ENCODE measurements at places on chromosomes 1 and 21.

DNA sequence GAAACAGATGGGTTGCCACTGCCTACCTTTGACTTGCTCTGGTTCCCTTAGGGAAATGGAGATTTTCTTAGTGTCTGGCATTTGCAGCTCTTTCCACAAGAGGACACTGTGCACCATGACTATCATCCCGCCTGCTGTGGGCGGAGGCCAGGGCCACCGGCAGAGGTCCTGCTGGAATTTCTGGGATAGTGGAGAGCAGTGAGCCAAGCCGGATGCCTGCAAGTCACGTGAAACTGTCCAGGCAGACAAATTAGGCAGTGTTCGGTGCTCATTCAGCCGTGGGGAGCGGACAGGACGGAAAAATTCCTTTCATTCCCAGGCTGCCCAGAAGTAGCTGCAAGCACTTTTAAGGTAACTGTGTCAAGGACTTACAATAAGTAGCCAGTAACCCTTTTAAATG lies 43.4 kb downstream of the IGSF5 start:
- DNase-seq = peak; percentile 71

- DNase-seq = no peak
Observed at GRCh38 chr1:202074985-202075384, 47.7 kb upstream of the GPR37L1 start.

DNA sequence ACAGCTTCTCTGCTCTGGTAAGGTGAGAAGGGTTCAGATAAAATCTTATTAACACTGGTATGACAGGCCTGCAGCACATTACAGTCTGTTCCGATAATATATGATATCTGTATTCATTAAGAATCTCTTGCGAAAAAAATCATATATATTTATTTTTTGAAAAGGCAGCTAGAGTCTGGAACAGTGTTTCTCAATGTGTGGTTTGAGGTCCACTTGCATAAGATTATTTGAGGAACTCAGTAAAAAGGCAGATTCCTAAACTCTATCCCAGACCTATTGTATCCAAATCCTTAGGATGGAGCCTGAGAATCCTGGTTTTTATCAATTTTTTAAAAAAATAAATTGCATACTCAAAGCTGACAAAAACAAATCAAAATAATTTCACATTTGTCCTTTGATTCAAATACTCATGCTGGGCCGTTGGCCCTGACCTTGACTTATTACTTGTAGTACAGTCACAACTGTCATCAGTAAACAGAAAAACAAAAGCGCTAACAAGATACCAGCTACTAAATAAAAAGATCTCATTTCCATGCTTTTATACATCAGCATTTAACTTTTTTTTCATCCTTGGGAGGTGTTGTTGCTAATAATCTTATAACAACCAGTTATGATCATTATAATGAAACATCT lies 60.6 kb downstream of the RGS2 start:
- DNase-seq = no peak

- no peak for DNase-seq
Observed at GRCh38 chr1:213423041-213423440, 372.0 kb downstream of the RPS6KC1 start.

DNA sequence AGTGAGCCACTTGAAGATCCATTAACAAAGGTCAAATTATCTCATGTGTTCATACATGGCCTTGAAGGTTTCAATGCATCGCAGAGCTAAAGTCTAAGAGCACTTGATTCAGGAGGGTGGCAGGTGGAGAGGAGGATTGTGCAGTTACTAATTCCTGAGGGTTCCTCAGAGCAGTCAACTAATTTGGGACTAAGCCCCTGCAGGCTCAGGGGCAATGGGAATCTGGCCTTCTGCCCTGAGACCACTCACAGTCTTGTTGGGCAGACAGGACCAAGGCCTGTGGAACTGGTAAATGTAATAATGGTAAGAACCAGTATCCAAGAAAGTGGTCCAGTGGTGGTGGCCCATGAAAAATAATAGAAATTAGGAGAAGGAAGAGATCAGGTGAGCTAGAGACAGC lies 127.4 kb upstream of the HMGB4 start:
- DNase-seq = no peak

DNA sequence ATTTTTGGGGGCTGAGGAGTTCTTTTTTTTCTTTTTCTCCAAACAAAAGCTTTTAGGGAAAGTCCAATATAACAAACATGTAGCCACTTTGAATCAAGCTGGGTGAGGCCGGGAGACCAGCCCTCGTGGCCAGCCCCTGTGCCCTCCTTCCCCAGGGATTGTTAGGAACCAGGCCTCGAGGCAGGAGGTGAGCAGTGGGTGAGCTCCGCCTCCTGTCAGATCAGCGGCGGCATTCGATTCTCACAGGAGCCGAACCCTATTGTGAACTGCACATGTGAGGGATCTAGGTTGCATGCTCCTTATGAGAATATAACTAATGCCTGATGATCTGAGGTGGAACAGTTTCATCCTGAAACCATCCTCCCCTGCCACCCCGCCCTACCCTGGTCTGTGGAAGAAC lies 41.8 kb upstream of the TTC22 start:
- DNase-seq = no peak

DNA sequence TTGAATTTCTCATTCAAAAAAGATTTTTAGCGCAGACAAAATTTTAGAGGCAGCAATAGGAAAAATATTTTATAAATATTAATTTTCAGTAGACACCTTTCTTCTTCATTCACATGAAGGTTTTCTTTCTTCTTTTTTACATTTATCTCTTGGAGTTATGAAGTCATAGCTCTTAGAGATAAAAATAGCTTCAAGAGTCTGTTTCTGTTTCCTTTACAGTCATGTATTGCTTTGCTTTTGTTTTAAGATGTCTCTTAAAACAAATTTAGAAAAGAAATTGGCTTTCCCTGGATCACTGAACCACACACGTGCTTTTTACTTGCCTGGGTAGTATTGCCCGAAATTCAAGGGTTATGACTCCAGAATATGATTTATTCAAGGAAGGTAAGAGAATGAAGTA lies 369.9 kb upstream of the LRRC7 start:
- no peak for DNase-seq

DNA sequence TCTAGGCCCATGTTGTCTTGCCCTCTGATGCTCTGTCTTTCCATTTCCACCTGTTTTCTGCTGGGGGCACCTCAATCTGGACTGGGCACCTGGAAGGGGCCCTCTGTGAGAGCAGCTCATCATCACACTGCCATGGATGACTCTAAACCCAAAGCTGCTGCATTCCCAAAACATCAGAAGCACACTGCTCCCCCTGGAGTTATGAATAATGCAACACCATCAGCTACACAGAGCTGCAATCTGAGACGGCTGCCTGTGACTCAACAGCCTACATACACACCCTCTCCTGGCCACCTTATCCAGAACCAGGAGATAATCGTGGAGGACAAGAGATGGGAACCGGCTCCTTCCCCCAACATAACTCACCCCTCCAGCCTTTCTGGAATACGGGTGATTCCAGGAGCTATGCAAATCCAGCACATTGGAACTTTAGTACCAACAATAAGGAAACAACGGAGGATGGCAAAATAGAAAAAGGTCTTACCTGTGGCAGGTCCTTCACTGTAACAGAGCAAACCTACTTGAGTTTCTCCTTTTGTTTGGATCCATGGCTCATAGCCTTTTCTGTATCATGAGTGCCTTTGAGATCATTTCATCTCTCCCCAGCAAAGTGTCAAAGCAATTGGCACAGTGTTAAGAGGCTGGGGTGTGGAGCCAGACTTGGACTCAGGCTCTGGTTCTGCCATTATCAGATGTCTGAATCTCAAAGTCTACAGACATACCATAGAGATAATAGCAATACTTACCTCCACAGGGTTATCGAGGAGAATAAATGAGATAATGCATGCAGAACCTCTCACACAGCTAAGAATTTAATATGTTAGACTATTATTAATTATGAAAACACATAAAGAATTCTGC lies 29.3 kb downstream of the AK2 start:
- DNase-seq = no peak

- no peak for DNase-seq
Observed at GRCh38 chr1:20987831-20988825, 188.6 kb downstream of the EIF4G3 start.

DNA sequence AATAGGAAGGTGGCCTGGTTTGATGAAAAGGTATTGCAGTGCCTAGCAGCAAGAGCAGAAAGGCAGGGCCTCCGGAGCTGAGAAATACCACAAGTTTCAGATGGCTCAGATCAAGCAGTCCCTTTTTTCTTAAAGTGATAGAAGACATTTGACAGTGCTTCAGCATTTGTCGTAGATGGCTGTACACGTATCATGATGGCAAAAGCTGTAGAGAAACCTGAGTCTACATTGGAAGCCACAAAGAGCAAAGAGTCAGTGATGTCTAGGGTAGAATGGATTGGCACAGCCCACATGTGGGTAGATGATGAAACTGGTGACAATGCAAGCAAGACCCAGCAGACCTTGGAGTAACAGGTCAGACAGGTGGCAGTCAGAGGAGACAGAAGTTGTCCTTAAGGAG lies 101.3 kb upstream of the ARTN start:
- no peak for DNase-seq

- DNase-seq = no peak
Observed at GRCh38 chr1:60895252-60895651, 187.1 kb upstream of the NFIA start.

- no peak for DNase-seq
Observed at GRCh38 chr1:176315519-176316220, 108.6 kb upstream of the COP1 start.

DNA sequence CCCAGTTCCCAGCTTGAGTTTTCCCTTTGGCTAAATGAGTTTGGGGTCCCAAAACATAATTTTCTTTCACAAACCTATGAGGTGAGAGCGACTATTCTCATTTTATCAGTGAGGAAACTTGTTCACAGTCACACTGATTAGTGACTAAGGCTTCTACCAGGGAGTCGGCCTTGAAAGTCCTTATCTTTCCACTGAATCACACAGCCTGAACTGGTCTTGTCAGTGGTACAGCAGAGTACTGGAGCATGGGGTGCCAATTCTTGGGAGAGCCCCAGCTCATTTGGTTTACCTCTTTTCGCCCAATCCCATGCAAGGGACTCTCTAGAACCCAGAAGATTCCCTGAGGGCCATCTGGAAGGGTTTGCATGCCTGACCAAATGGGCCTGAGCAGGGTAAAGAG lies 16.9 kb downstream of the HSD3B2 start:
- DNase-seq = no peak

DNA sequence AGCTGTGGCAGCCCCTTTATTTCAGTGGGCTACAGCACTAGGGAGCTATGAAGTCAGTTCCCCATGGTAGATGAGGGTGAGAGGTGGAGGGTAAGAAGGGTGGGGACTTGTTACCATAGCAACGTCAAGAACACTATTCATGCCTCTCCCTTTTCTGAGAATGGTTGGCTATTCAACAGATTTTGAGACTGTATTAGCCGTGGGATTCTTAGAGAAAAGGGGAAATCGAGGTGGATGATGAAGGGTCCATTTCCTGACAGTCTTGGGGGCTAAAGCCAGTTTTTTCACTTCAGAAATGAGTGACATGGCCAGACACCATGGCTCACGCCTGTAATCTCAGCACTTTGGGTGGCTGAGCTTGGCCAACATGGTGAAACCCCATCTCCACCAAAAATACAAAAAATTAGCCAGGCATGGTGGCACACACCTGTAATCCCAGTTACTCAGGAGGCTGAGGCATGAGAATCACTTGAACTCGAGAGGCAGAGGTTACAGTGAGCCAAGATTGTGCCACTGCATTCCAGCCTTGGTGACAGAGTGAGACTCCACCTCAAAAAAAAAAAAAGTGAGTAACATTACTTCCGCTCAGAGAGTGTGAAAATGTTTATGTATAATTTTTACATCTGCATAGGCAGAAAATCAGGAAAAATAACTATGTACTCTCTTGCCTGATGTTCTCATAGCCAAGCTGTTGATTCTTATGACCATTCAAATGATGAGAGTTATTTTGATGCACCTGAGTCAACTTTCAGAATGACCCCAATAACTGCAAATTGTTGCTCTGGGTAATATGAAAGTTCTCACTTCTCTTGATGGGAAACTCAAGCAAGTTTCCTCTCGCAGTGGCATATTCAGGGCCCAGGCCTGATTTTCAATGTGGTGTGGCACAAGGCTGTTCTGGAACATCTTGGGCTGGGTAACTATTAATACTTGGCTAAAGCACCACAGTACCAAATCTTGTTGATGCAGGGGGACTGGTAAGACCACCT lies 23.2 kb upstream of the RGSL1 start:
- no peak for DNase-seq

DNA sequence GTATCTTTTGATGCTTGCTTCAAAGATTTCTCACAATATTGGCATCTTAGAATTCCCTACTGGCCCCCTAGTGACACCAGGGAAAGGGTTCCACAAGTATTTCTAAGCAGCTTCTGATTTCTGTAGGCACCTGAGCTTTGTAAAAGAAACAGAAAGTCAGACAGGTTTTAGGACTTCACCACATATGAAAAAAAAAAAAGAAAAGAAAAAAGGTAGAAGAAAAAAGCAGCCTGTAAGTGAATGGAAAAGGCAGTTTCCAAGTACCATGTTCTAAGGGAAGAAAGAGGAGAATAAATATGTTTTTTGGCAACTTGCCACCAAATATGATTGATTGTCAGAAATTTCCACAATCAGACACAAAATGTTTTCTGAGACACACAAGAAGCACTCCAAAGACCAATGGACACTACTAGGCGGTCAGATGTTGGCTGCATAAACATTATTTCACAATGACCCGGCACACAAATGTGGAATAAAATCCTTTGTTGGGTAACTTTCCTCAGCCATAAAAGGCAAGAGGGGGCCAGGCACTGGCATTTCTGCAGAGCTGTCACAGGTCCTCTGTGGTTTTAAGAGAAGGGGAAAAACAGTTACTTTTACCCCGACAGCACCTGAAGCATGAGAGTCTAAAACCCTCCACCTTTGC lies 12.7 kb upstream of the CPLANE2 start:
- DNase-seq = no peak

- no peak for DNase-seq
Observed at GRCh38 chr1:51610637-51611036, 6.3 kb upstream of the OSBPL9 start.

GRCh38 chr1:70220015-70220414 lies 1.2 kb upstream of the SRSF11 start:
- no peak for DNase-seq

DNA sequence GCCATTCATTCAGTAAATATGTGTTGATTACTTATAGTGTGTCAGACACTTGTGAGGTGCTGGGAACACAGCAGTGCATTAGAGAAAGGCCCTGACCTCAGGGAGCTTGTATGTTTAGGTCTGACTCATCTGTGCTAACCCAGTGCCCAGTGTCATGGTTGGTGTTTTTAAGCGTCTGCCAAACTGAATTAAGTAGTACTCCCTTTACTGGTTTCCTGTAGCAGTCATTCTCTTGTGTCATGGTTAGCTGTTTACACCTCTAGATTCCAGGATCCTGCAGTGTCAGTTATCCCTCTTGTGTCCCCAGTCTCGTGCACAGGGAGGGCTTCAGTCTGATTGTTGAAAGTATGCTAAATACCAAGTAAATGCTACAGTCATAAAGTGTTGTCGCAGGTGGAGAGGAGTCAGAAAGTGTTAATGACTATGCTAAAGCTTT lies 14.2 kb downstream of the UCK2 start:
- no peak for DNase-seq

All from progenitor cell of endocrine pancreas (in vitro differentiated cells).